Ovary (tissue), 10 donors: ENCODE measurements at places on chromosomes 7 and 10. TPM values are rescaled to one million over a fixed set of nuclear protein-coding genes. Genes with fewer than 3 reads are reported as not detected.

GRCh38 chr10:71029411-71029892, 141.1 kb upstream of the PCBD1 start:
- no peak overlapping the region for H3K4me3 ChIP-seq
- no peaks in the 10 kb centered on the region for H3K36me3 ChIP-seq
- no peaks in the 10 kb centered on the region for H3K27me3 ChIP-seq

DNA sequence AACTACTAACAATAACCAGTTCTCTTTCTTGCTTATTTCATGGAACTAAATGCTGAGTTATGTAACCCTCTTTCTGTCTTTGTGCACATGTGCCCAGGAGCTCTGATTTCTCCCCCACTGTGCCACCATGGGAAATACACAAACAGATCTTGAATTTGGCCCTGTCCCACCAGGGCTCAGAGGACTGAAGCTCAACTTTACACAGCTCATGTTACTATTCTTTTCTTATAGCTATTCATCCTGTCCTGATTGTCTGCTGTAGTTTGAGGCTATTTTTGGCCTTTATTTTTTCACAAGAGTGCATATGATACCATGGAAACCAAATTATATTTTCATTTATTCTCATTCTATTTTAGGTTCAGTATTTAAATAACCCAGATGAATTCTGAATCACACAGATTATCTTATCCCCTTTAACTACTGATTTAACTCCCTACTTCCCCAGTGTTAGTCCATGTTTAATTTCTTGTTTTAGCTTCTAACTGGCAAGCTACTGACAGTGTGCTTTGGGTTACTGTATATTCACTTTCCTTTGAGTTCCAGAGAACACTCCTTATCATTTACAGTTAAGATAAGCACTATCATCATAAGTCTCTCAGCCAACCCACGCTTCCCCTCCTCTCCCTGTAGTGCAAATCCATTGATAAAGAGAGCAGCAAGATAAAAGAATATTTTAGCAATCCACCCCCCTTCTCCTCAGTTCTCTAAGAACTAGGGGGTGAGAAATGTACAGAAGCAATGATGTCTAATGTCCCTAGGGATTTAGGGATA, 71.8 kb upstream of the GSDME start:
- no peaks in the 10 kb centered on the region for H3K27me3 ChIP-seq
- no peaks in the 10 kb centered on the region for H3K36me3 ChIP-seq
- DNase-seq, result no peak
- H3K27ac ChIP-seq, result no peak overlapping the region
- H3K4me3 ChIP-seq, result no peak overlapping the region

GRCh38 chr10:114437473-114438292, 33.4 kb upstream of the AFAP1L2 start:
- H3K36me3 ChIP-seq, result no peaks in the 10 kb centered on the region
- no peaks in the 10 kb centered on the region for H3K4me1 ChIP-seq
- no peak overlapping the region for H3K4me3 ChIP-seq
- H3K27me3 ChIP-seq, result no peaks in the 10 kb centered on the region

- H3K27me3 ChIP-seq, result no peaks in the 10 kb centered on the region
- peak; percentile 1 for DNase-seq
- H3K4me3 ChIP-seq, result no peak overlapping the region
- no peaks in the 10 kb centered on the region for H3K4me1 ChIP-seq
Observed at GRCh38 chr10:78059906-78060702, 26.4 kb downstream of the RPS24 start.

DNA sequence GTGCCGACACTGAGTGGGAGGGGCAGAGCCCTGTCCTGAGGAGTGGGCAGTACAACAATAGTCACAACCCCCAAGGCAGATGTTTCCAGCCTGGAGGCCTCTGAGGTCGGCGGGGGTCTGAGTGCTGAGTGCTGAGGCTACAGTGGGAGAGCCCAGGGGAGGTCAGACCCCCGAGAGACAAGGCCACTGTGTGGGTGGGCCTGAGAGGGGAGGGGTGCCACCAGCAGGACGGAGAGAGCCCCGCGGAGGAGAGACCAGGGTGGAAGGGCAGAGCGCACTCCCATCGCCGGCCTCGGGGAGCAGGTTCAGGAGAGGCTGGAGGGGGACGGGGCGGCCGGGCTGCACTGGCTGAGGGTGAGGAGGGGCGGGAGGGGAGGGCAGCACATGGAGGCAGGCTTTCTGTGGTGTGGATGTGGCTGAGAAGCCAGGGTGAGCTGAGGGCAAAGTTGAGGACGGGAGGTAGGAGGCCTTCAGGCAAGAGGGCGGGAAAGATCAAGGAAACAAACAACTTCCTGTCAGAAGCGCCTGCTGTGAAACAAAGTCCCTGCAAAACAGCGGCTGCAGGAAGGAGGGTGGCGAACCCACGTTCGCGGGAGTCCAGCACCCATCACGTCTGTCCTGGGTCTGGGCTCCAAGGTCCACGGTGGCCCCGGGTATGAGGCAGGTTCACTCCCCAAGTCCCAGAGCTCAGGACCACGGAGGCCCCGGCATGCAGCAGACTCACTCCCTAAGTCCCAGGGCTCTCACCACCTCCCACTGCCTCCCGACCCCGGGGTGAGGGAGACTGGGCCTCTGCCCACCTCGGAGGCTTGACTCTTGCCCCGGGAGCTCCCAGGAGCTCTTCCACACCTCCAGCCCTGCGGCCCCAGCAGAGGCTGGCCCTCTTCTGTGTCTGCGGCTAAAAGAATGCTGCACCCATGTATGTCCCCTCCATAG, 76.8 kb upstream of the NKX6-2 start:
- no peaks in the 10 kb centered on the region for H3K4me1 ChIP-seq
- H3K4me3 ChIP-seq, result no peak overlapping the region
- H3K27me3 ChIP-seq, result no peaks in the 10 kb centered on the region
- peak; percentile 5 for DNase-seq

GRCh38 chr10:128751284-128751683, 625.1 kb upstream of the MKI67 start:
- H3K4me3 ChIP-seq, result no peak overlapping the region
- no peaks in the 10 kb centered on the region for H3K27me3 ChIP-seq
- no peak overlapping the region for H3K27ac ChIP-seq
- DNase-seq, result no peak
- H3K4me1 ChIP-seq, result no peaks in the 10 kb centered on the region
- no peaks in the 10 kb centered on the region for H3K36me3 ChIP-seq

- no peak for DNase-seq
- H3K4me1 ChIP-seq, result peaks cover 4% of the 10 kb centered on the region
- H3K36me3 ChIP-seq, result no peaks in the 10 kb centered on the region
- peak overlapping the region; percentile 96 for H3K27ac ChIP-seq
- H3K4me3 ChIP-seq, result peak overlapping the region; percentile 93
Observed at GRCh38 chr10:68721673-68722335, 765 bp downstream of the CCAR1 start.

GRCh38 chr10:131869344-131869743, 31.5 kb upstream of the PPP2R2D start:
- no peak for DNase-seq
- H3K27me3 ChIP-seq, result no peaks in the 10 kb centered on the region
- no peak overlapping the region for H3K27ac ChIP-seq
- H3K36me3 ChIP-seq, result no peaks in the 10 kb centered on the region
- H3K4me3 ChIP-seq, result no peak overlapping the region

Gene SMO
- total RNA-seq, result 39.4 TPM

Gene HIBADH
- 38.5 TPM for total RNA-seq
